ENCODE measurements at places on chromosomes 6 and 20. TPM values are rescaled to one million over a fixed set of nuclear protein-coding genes. Genes with fewer than 3 reads are reported as not detected.

DNA sequence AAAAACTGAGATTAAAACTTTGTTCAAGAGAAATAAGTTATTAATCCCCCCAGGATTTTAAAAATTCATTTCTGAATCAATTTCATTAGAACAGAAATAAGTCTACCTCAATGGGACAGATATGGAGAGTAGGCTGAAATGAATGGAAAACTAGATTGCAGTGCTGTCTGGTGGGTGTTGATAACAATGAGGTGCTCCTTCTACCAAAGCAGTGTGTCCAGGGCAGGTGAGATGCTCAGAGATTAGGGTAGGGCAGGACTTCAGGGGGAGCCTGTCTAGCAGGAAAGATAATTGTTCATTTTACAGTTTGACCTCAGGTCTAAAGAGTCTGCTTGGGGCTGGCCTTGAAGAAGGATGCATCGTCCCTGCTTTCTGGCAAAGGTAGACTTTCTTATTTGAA is 38.0 kb upstream of the MYLIP start:
- DNase-seq, result no peak
- peaks cover 3% of the 10 kb centered on the region for H3K27me3 ChIP-seq
- no peaks in the 10 kb centered on the region for H3K36me3 ChIP-seq
- no peak overlapping the region for H3K27ac ChIP-seq
- no peak overlapping the region for H3K4me3 ChIP-seq
- H3K4me1 ChIP-seq, result peaks cover 10% of the 10 kb centered on the region

The NEURL2 gene
- 3.3 TPM for total RNA-seq

GRCh38 chr20:56831795-56832194 is 202.7 kb downstream of the TFAP2C start:
- H3K36me3 ChIP-seq, result no peaks in the 10 kb centered on the region
- no peak overlapping the region for H3K4me3 ChIP-seq
- DNase-seq, result no peak
- peaks cover 4% of the 10 kb centered on the region for H3K27me3 ChIP-seq

DNA sequence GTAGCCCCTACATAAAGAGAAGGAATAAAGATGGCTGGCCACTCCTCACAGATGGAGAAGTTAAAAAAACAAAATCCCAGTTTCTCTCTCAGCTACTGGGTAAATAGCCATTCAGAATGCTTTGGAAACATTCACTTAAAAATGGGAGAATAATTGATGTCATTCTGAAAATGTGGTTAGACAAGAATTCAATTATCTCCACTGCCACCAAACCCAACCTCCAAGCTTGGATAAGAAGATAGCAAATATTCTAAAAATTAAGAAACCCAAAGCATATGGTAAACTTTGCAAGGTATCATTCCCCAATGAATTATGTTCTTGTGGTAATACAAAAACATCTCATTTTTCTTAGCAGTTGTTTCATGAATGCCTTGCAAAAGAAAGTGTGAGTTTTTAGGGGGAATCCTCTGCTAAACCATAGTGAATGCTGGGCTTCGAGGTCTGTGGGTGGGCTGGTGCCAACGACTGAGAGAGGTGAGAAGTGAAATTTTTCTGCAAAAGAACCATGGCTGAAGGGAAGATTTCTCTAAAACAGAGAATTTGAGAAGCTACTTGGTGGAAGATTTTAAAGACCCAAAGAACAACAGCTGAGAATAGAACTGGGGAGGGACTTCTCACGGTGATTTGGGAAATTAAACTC is 497.9 kb upstream of the JARID2 start:
- H3K27ac ChIP-seq, result peak overlapping the region; percentile 89
- peaks cover 61% of the 10 kb centered on the region for H3K4me1 ChIP-seq
- H3K36me3 ChIP-seq, result peaks cover 3% of the 10 kb centered on the region
- H3K27me3 ChIP-seq, result no peaks in the 10 kb centered on the region

- no peak for DNase-seq
- no peak overlapping the region for H3K27ac ChIP-seq
- no peaks in the 10 kb centered on the region for H3K27me3 ChIP-seq
These were observed 538.7 kb upstream of the POU3F2 start for GRCh38 chr6:98295515-98296175.

DNA sequence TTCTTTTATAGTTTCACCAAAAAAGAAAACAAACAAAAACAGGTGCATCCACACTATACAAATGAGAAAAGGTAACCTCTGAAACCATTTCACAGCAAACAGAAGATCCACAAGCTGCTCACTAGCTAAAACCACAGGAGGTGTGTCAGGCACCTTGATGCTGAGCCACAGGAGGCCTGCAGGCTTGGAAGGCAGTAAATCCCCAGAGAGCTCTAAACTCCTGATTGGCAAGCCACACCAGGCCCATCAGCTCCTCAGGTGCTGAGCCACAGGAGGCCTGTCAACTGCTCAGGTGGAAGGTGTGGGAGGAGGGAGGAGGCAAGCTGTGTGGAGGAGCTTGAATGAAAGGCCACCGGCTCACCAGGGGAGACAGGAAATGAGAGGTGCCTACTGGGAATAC is 273.0 kb downstream of the PKHD1 start:
- no peak for DNase-seq
- no peaks in the 10 kb centered on the region for H3K36me3 ChIP-seq
- H3K27ac ChIP-seq, result no peak overlapping the region
- no peaks in the 10 kb centered on the region for H3K4me1 ChIP-seq
- H3K27me3 ChIP-seq, result no peaks in the 10 kb centered on the region
- no peak overlapping the region for H3K4me3 ChIP-seq

- H3K4me1 ChIP-seq, result no peaks in the 10 kb centered on the region
- no peak for DNase-seq
- no peaks in the 10 kb centered on the region for H3K27me3 ChIP-seq
- no peak overlapping the region for H3K27ac ChIP-seq
- H3K36me3 ChIP-seq, result no peaks in the 10 kb centered on the region
These were observed 89.9 kb downstream of the SEL1L2 start for GRCh38 chr20:13900496-13900895.

The SNAP91 gene
- not detected for total RNA-seq

The SMPDL3A gene
- total RNA-seq, result 1.3 TPM

DNA sequence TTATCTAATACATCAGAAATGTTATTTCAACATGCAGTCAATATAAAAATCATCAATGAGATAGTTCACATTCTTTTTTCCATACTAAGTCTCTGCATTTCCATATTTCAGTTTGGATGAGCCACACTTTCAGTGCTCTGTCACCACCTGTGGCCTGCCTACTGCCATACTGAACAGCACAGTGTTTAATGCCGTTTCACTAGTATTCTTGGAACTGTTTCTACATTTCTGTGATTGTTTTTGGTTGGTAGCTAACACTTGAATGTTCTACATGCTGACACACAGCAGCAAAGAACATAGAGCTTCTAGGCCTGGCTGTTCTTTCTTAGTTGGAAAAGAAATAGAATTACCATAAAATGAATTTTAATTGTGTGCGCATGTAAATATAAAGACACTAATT is 61.4 kb upstream of the KIF25 start:
- H3K27ac ChIP-seq, result no peak overlapping the region
- H3K27me3 ChIP-seq, result peaks cover 8% of the 10 kb centered on the region
- no peak for DNase-seq
- no peak overlapping the region for H3K4me3 ChIP-seq
- no peaks in the 10 kb centered on the region for H3K4me1 ChIP-seq

GRCh38 chr6:25403150-25403549 is 124.0 kb downstream of the CARMIL1 start:
- H3K4me3 ChIP-seq, result no peak overlapping the region
- no peaks in the 10 kb centered on the region for H3K27me3 ChIP-seq
- no peaks in the 10 kb centered on the region for H3K36me3 ChIP-seq
- H3K4me1 ChIP-seq, result peaks cover 4% of the 10 kb centered on the region

- H3K4me3 ChIP-seq, result no peak overlapping the region
- no peaks in the 10 kb centered on the region for H3K36me3 ChIP-seq
- DNase-seq, result no peak
These were observed 7.1 kb downstream of the KIF13A start for GRCh38 chr6:17980329-17980728.

GRCh38 chr20:24546232-24546892 is 76.9 kb downstream of the SYNDIG1 start:
- no peaks in the 10 kb centered on the region for H3K36me3 ChIP-seq
- no peak overlapping the region for H3K4me3 ChIP-seq
- H3K4me1 ChIP-seq, result no peaks in the 10 kb centered on the region
- no peak overlapping the region for H3K27ac ChIP-seq

DNA sequence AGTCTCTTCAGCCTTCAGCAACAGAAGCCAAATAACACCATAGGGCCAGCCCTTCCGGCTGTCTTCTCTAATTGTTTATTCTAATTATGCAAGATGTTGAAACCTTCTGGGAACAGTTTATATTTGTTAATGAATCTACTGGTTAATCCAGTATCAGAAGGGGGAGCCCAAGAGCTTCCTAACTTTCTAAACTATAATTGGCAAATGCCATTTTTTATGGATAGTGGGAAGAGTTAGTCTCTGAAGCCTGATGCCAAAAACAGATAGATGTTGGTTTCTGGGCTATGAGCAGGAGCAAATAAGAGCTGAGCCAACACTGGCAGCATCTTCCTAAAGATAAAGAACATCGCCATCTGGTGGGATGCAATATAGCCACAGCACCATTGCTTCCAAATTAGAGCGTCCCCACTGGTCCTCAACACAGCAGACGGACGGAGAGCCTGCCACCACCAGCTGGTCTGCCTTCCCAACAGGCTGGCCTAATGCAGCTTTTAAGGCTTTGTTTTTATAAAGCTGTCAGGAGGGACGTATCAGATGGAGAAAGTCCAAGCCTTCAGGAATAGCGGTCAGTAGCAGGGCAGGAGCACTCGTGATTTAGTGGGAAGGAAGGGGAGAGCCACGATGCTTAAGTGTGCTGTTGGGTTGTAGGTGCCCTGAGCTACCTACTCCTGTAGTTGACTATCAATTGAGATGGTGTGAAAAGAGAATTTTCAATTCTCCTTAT is 118.8 kb downstream of the RALGAPA2 start:
- peaks cover 13% of the 10 kb centered on the region for H3K36me3 ChIP-seq
- H3K4me3 ChIP-seq, result no peak overlapping the region
- no peak overlapping the region for H3K27ac ChIP-seq
- peaks cover 2% of the 10 kb centered on the region for H3K4me1 ChIP-seq

The SCGN gene
- not detected for total RNA-seq

The RAD21L1 gene
- not detected for total RNA-seq

DNA sequence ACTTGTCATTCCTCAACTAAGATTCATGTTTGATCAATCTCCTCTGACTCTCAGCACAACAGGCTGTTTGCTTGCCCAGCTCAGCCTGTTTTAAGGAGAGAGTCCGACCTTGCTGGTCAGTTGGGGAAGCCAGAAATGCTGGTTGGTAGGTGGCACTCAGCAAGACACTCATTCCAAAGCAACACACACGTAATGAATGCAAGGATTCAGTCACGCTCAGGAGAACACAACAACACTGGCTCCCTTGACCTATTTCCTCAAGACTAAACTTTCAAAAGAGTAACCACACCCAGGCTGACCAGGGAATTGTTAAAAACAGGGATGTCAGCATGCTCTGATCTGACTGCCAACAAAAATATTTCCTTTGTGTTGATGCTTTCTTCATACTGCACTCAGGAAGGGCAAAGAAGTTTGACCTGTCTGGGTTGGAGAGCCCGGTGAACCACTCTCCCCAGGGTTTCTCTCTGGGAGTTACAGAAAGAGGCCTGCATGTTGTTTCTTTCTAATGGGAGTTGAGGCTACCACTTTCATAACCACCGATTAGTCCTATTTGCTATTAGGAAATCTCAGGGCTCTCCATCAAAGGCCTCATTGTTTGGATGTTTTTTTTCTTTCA is 25.6 kb upstream of the PREP start:
- DNase-seq, result no peak
- H3K4me3 ChIP-seq, result no peak overlapping the region
- H3K27me3 ChIP-seq, result peaks cover 19% of the 10 kb centered on the region

DNA sequence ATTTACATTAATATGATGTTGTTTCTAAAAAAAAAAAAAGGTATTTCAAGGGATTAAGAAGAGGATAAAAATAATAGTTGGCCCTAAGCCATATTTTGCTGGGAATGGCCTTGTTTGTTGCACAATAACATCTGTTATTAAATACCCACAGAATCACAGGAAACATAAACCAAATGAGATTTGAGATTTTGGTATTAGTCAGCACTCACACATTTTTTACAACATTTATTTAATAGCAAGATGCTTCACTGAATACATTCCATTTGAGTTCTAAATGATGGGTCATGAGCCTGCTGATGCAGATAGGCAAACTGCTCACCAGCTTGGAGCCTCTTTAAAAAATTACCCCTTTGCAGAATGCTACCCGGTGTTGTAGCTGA is 92.9 kb upstream of the ENPP5 start:
- H3K4me3 ChIP-seq, result no peak overlapping the region
- no peaks in the 10 kb centered on the region for H3K4me1 ChIP-seq
- H3K27me3 ChIP-seq, result peaks cover 10% of the 10 kb centered on the region
- no peak for DNase-seq
- H3K36me3 ChIP-seq, result no peaks in the 10 kb centered on the region

- DNase-seq, result no peak
- H3K27ac ChIP-seq, result peak overlapping the region; percentile 93
- H3K4me1 ChIP-seq, result peaks cover 66% of the 10 kb centered on the region
- H3K36me3 ChIP-seq, result peaks cover 10% of the 10 kb centered on the region
- no peaks in the 10 kb centered on the region for H3K27me3 ChIP-seq
These were observed 285.2 kb downstream of the UST start for GRCh38 chr6:149031859-149032598.

DNA sequence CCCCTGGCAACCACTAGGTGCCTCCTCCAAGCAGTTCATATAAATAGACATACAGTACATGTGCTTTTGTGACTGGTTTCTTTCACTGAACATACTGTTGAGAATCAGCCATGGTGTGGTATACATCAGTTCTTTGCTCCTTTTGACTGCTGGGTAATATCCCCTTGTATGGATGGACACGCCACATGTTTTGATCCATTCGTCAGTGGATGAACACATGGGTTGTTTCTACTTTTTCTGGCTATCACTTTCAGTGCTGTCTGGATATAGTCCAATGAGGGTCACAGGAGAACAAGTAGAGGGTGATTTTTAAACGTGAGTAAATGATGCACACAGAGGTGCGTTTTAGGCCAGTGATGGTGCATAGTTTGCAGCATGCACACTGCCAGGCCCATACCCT is 183.9 kb downstream of the FOXA2 start:
- peaks cover 7% of the 10 kb centered on the region for H3K27me3 ChIP-seq
- H3K4me1 ChIP-seq, result no peaks in the 10 kb centered on the region
- H3K36me3 ChIP-seq, result no peaks in the 10 kb centered on the region

DNA sequence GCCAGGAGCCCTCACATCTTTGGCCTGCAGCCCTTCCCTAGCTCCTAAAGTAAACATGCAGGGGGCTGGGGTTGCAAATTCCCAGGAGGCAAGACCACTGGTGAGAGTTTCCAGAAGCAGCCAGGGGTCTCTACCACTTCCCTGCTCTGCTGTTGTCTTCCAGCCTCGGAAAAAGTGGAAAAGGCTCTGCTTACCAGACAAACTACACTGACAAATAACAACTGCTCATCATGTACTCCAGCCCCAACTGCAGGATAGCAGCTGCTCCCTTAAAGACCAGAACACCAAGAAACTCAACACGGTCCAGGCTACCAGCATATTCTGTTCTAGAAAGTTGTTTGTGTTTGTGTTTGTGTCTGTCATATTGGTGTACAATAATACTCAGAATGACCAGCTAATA is 187.5 kb upstream of the MARCKS start:
- DNase-seq, result no peak
- no peaks in the 10 kb centered on the region for H3K36me3 ChIP-seq
- no peaks in the 10 kb centered on the region for H3K27me3 ChIP-seq
- H3K4me1 ChIP-seq, result no peaks in the 10 kb centered on the region
- no peak overlapping the region for H3K4me3 ChIP-seq

GRCh38 chr6:75202676-75203131 is 3.1 kb downstream of the COL12A1 start:
- peaks cover 77% of the 10 kb centered on the region for H3K27me3 ChIP-seq
- no peak overlapping the region for H3K27ac ChIP-seq
- H3K36me3 ChIP-seq, result no peaks in the 10 kb centered on the region
- no peak for DNase-seq

The TGM2 gene
- not detected for total RNA-seq

The CRIP3 gene
- total RNA-seq, result 0.34 TPM

The CBLN4 gene
- total RNA-seq, result not detected

The KIF6 gene
- total RNA-seq, result 0.21 TPM

Measured in activated T-helper 2 cell treated with anti-CD3 and anti-CD28 coated beads, Interferon-gamma antibody, Interleukin-2, Interleukin-4, amounts not matched to agents 10 μg/mL and 5 μg/mL and 100 μg/mL, durations not matched to agents 14 hours and 24 hours and 36 hours (primary cell).